Astrocyte of the spinal cord (primary cell): ENCODE measurements at places on chromosomes 11 and 22.
A peak's percentile ranks its signal among the peaks of the same experiment; 100 is the strongest.

- peak; percentile 52 for DNase-seq
Measured at GRCh38 chr11:93089474-93090102, 108.2 kb downstream of the SLC36A4 start.

DNA sequence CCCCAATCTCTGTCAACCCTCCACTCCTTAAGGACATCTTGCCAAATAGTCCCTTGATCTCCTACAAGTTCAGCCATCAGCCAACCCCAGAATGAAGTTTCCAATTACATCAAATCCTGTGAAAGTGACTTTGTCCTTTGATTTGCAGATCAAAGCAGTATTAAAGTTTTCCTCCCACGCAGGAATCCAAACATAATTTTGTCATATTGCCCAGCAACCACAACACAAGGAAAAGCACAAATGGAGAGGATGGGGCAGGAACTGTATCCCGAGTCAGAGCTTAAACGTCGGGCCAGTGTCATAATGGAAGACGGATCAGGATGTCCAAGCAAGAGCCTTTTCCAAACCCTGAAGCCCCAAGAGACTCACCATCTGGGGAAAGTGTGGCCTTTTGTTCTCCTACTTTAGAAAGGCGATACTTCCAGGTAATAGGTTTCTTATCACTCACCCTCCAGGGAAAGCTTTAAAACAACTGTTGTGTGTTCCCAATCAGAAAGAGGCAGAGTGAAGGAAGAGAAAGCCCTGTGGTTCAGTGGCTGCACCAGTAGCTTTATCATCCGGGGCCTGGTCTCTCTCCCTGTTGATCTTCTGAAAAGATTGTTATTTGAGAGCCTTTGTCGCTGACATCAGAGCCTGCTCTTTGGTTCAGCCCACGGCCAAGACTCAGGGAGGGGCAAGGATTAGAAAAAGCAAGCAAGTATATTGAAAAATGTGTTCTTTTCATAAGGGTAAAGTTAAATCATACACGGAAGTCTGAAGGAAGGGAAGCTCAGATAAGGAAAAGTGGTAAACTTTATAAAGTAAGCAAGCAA is 41.7 kb downstream of the EXPH5 start:
- peak; percentile 43 for DNase-seq

DNA sequence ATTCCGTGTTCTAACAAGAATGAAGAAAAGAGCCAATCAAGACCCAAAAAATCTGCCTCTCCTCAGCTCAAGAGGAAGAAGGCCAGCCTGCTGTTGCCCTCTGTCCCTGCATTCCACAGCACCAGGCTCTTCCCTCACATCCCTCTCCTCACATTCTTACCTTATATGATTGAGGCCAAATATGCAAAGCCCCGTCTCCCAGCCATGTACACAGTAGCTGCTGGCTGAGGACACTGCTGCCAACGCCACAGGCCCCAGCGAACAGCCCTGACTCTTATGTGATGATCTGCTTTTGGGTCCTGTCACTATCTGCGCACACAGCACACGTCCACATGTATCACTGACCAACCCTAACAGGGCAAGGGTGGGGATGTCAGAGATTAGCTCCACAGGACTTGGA is 60.2 kb downstream of the MICAL3 start:
- DNase-seq, result no peak

GRCh38 chr22:24969560-24970301 is 17.2 kb downstream of the KIAA1671 start:
- DNase-seq, result peak; percentile 78

- no peak for DNase-seq
Measured at GRCh38 chr11:74237541-74237940, 66.5 kb downstream of the PPME1 start.

DNA sequence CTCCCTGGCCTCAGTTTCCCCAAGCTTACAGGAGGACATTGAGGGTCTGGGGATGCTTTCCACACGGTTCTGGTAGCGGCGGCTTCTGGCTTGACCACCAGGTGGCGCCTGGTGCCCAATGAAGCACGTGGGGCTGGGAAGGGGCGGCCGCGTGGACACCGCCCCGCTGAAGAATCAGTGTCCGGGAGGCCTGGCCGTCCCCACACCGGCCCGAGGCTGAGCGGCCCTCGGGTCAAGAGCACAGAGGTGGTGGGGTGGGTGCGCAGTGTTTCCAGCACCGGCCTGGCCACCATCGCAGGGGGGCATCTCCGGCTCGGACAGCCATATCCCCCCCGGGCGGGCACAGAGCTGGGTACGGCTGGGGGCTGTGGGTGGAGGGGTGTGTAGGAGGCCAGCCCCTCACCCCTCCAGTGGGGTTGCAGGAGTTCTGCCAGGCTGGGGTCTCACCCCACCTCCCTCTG is 27.8 kb upstream of the PPARA start:
- no peak for DNase-seq

- no peak for DNase-seq
Measured at GRCh38 chr11:131518305-131518838, 148.0 kb downstream of the NTM start.

GRCh38 chr22:31332886-31333285 is 13.3 kb downstream of the PATZ1 start:
- no peak for DNase-seq

GRCh38 chr11:21465203-21465602 is 727.7 kb upstream of the ANO5 start:
- DNase-seq, result no peak

GRCh38 chr11:132361011-132361550 is 990.7 kb downstream of the NTM start:
- DNase-seq, result no peak

DNA sequence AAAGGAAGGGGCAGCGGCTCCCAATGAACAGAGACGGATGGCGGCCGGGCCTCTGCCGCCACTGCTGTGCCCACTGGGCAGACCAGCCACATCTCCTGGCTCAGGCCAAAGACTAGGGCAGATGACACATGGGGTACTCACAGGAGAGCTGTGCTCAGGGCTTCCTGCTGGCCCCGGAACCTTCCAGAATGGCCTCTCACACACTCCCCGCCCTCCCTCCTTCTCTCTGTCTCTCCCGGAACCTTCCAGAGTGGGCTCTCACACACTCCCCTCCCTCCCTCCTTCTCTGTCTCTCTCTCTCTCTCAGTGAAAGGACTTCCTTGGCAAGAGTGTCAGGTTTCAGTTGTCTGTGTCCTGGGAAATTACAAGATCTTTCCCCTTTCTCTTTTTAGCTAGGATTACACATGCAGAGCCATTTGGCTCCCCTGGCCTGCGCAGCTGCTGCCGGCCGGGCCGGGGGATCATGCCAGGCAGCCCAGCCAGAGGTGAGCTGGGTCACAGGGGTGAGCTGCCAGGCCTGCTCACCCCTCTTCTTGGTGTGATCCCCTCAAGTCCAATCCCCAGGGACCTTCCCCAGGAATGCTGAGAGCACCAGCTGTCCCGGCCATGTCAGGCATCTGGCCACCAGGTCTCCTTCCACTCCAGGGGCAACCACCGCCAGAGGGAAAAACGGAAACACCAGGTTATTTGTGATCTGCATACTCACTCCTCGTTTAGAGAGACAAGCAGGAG is 45.3 kb upstream of the ADA2 start:
- DNase-seq, result peak; percentile 48

DNA sequence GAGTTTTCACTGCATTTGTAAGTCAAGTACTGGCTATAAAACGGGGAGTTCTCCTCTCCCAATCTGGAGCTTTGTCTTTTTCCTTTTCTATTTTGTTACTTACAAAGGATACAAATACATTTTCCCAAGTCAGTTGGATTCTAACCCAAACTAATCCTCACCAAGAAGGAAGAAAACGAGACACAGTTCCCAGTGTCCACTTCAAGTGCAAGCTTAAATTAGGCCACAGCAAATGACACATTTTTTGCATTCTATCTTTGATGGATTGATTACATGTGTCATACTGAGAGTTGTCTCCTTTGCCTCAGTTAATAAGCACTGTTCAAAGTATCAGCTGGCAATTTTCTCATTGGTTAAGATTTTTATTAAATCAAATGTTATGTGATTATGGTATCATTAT is 296.7 kb upstream of the ANO5 start:
- no peak for DNase-seq

DNA sequence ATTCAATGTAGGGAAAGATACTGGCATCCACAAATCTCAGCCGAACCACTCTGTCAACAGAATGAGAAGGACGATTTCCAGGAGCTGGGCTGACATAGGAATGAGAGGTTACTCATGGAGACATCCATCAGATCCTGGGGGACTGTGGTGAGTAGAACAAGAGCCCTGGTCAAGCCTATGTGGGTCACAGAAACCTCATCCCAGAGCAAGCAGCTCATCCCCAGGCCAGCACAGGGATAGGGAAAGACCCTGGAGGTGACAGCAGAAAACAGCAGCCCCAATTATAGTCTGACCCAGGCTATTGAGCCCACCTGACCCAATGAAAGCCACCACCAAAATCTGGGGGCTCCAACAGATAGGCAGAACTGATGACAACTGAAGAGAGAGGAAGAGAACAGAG is 128.0 kb upstream of the SERPIND1 start:
- no peak for DNase-seq

DNA sequence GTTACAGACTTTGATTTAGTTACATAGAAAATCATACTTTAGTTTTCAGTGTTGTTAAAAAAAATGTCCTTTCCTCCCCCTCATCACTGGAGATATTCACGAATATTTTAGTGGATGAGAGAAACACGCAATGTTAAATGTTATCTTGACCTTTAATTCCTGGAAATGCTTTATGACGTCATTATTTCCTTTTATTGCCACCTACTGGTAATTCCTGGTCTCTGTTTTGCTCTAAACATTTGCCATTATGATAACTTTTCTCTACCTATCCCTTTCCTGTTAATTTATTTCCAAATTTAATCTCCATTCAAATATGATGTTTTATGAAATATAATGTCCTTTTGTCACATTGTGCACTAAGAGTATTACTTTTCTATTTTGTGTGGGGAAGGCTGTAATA is 770.6 kb downstream of the FAM181B start:
- DNase-seq, result no peak
